ENCODE measurements at places on chromosomes 3 and 15. TPM values are rescaled to one million over a fixed set of nuclear protein-coding genes. Genes with fewer than 3 reads are reported as not detected.

GRCh38 chr3:31561891-31562290 lies 29.2 kb downstream of the STT3B start:
- peak; percentile 54 for DNase-seq

DNA sequence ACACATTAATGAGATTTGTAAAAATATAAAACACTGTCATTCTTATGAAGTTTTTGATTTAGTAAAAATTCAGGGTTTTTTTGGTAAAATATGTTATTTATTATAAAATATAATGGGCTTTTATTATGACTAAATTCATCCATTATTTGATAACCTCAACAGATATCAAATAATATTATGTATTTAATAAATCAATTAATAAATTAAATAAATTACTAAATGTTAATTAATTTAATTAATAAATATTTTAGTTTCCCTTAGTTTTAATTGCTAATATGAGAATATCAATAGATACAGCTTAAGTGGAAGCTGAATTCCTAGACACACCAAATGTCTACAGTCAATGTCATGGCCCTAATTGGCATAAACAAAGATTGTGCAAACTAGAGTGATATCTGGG lies 82.3 kb upstream of the DGKG start:
- DNase-seq, result no peak

GRCh38 chr3:62329971-62330370 lies 43.4 kb downstream of the FEZF2 start:
- DNase-seq, result no peak

DNA sequence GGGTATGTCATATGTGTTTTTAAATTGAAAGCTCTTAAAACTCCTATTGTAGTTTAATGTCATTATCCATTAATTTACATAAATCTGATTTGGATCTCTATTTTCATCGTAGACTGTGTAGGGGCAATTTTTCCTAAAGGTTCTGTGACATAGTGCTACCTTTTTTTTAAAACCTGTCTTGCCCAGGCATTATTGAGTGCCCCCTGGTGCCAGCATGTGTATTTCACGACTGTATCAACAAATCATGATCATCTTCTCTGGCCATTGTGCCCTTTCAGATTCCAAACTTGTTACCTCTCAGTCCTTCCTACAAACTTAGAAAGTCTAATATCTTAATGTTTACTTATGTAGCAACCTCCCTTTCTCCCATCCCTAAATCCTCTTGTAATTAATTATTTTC lies 97.2 kb upstream of the FLNB start:
- DNase-seq, result no peak

- DNase-seq, result no peak
Observed at GRCh38 chr15:50431204-50431603, 7.0 kb downstream of the USP8 start.

DNA sequence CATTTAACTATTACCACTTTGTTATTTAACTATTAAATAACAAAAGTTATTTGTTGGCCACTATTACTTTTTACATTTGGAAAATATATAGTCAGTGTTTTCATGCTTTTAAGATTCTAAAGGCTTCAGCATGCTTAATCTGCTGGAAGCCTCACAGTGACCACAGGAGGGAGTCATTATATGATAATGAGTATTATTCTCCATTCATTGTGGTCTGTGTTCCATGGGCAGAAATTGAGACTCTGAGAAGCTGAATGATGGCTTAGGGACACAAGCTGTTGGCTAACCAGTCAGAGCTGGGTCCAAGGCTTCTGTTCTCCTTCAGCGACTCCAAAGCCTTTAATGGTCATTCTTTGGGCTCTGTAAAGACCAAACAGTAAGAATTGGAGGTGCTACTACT lies 64.7 kb downstream of the BFSP2 start:
- DNase-seq, result no peak

- no peak for DNase-seq
Observed at GRCh38 chr3:45965653-45966052, 22.4 kb downstream of the CXCR6 start.

DNA sequence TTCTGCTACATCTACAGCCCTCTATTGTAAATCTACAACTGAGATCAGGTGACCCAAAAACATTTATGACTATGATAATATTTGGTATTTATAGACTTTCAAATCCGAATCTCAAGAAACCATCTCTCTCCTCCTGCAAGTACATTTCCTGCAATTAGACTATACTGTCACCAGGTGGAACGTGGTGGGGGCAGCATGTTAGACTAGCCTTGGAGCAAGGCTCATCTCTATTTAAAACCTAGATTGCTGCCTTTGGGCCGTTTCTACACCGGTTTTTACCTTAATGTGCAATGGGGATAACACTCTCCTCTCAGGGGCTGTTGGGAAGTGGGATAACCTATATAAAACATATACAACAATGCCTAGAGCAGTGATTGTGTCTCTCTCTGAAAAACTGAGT lies 3.8 kb upstream of the KATNBL1 start:
- no peak for DNase-seq

DNA sequence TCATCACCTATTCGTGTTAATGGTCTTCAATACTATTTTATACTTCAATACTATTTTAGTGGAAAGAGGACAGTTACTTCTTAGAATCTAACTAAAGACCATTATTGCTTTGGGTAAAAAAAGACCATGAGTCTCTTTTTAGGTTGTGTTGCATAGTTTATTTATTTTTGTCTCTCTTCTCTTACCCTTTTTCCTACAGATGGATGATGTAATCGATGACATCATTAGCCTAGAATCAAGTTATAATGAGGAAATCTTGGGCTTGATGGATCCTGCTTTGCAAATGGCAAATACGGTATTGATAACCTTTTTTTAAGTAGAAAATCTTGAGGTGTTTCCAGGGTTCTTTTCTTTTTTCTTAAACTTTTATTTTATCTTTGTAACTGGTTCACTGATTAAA lies 58.5 kb upstream of the SAMMSON start:
- no peak for DNase-seq

- peak; percentile 29 for DNase-seq
Observed at GRCh38 chr3:99966662-99967416, 147.5 kb downstream of the FILIP1L start.

GRCh38 chr3:152581951-152582350 lies 253.0 kb upstream of the P2RY1 start:
- no peak for DNase-seq

- DNase-seq, result no peak
Observed at GRCh38 chr3:61483997-61484396, 77.4 kb upstream of the PTPRG start.

- DNase-seq, result no peak
Observed at GRCh38 chr15:86042226-86042625, 37.4 kb upstream of the AGBL1 start.

DNA sequence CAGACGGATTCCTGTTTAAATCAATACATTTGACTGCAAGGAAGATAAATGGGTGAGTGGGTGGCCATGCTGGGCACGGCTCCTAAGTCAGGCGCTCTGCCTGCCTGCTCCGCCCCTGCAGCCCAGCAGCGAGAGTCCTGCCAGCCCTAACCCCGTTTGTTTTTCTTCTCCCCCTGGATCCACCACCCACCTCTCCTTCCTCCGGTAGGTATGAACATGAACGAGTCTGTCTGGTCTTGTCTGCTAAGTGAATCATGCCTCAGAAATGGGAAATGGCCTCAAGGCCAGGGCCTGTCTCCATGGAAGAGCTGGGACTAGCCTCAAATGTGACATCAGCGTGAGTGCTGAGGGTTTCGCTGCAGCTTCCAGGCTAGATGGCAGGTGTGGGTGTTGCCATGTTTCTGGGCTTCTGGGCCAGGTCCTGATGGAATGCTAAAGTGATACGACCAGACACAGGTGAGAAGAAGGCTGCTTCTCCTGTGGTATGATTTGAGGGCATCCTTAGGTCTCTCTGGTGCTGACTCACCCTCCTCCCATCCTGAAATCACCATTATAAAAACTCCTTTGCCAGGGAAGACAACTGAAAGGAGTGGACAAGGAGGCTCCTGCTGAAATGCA lies 5.6 kb upstream of the FEM1B start:
- no peak for DNase-seq

DNA sequence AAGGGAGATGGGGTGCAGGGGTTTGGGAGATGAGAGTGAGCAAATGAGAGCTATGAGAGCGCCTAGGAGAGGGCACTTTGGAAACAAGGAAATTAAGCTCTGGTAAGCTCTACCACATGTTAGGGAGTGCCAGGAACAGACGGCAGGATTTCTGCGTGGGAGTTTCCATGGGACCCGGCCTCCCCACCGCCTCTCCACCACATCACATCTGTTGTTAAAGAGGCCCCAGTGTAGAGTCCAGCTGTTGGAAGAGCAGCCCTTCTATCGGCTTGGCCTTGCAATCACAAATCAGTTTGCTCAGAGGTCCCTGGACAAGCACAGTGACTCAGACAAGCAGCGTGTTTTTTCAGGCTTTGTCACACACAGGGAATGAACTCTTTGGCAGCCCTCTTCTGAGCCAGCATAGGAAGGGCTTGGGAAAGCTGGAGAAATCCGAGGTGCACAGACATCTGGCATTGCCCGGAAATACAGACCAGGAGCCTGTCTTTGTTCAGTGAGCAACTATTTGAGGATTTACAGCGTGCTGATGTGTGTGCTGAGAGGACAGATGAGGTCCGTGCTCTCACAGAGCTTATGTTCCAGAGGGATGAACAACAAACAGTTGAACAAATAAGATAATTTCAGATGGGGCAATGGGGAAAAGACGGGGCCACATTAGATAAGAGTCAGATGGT lies 370.6 kb upstream of the PROK2 start:
- peak; percentile 92 for DNase-seq

- DNase-seq, result no peak
Observed at GRCh38 chr15:57114070-57114469, 195.6 kb downstream of the TCF12 start.

DNA sequence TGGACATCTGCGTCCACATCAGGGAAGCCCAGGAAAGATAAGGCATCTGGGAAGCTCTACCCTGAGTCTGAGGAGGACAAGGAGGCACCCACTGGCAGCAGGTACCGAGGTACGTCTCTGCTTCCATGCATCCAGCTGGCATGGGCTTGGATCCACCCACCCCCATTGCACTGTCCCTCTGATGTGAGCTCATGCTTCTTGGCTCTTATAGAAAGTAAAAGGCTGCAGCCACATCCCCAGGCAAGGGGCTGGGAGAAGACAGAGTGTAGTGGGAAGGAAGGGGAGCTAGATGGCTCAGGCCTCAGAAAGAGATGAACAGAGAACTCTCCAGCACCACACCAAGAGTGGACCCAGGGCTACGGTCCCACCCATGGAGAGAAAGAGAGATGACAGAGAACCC lies 18.2 kb downstream of the PTH1R start:
- peak; percentile 56 for DNase-seq

GRCh38 chr3:56121716-56122115 lies 346.6 kb downstream of the ERC2 start:
- DNase-seq, result no peak

DNA sequence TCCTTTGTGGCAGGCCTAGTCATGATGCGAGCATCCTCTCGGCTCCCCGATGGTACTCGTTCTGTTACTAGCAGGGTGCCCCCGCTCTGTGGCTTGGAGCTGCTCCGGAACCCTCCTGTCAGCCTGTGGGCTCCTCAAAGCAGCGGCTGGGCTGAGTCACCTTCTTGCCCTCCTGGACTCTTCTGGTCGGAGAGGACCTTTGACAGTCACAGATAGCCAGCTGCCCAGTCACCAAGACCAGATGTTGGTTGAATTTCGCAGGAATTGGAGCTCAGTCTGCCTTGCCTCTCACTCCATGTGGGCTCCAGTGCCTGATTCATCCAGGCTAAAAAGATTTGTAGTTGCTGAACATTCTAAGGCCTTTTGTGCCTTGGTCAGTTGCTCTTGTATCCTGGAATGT lies 94.5 kb downstream of the CHCHD6 start:
- DNase-seq, result no peak

- no peak for DNase-seq
Observed at GRCh38 chr15:100937171-100937570, 18.0 kb downstream of the LRRK1 start.

GRCh38 chr3:187368251-187369088 lies at the start of gene RTP4:
Gene RTP4, plus strand, starts transcription at chr3:187368385. Its CDS starts 57 bp downstream, at chr3:187368442.
- DNase-seq, result peak; percentile 18

- no peak for DNase-seq
Observed at GRCh38 chr3:144556392-144556791, 584.8 kb downstream of the DIPK2A start.

DNA sequence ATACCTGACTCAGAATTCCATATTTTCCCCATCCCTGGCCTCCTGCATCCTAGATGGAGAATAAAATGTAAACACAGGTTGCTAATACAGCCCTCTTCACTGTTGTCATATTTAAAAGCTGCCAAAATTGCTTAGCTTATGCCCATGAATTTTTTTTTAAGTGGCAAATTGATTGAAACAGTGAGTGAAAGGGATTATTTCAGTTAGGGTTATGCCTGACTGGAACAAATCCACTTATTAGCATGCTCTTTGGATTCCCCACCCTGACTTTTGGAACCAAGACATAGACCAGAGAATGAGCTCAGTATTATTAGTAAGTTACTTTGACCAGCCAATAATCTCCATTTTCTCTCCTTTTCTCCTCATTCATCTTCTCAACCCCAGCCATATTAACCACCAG lies 244.7 kb downstream of the FEZF2 start:
- no peak for DNase-seq

GRCh38 chr3:80259736-80260135 lies 491.9 kb upstream of the ROBO1 start:
- DNase-seq, result no peak

DNA sequence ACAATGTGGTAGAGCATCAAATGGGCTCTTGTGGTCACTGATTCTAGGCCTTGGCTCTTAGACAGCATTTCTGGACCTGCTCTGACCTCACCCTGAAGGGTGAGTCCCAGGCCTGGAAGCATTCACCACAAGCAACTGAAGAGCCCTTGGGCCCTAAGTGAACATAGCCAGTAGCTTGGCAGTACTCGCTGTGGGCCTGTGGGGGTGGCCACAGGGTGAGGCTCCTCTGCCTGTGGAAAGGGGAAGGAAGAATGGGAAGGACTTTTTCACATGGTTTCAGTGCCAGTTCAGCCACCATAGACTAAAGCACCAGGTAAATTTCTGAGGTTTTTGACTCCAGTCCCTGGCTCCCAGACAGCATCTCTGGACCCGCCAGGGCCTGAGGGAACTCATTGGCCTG lies 5.1 kb upstream of the ZSCAN2 start:
- no peak for DNase-seq

Gene OR5H1
- not detected for total RNA-seq

Gene DLL4
- 9.4 TPM for total RNA-seq

Gene KBTBD13
- 0.06 TPM for total RNA-seq

Gene FAM81A
- 10.4 TPM for total RNA-seq

Gene C3orf70
- 2.8 TPM for total RNA-seq

Gene LRRN1
- 1.4 TPM for total RNA-seq

Gene POLQ
- total RNA-seq, result 0.35 TPM

Gene ACKR4
- 1.0 TPM for total RNA-seq

Gene HGD
- 72.0 TPM for total RNA-seq

Gene C2CD4A
- total RNA-seq, result 5.3 TPM

Gene ARHGEF26
- total RNA-seq, result 4.8 TPM

All from kidney (tissue), 22 donors.